Naive thymus-derived CD8-positive, alpha-beta T cell (primary cell): ENCODE measurements at places on chromosomes 5 and 9. TPM values are rescaled to one million over a fixed set of nuclear protein-coding genes. Genes with fewer than 3 reads are reported as not detected.

DNA sequence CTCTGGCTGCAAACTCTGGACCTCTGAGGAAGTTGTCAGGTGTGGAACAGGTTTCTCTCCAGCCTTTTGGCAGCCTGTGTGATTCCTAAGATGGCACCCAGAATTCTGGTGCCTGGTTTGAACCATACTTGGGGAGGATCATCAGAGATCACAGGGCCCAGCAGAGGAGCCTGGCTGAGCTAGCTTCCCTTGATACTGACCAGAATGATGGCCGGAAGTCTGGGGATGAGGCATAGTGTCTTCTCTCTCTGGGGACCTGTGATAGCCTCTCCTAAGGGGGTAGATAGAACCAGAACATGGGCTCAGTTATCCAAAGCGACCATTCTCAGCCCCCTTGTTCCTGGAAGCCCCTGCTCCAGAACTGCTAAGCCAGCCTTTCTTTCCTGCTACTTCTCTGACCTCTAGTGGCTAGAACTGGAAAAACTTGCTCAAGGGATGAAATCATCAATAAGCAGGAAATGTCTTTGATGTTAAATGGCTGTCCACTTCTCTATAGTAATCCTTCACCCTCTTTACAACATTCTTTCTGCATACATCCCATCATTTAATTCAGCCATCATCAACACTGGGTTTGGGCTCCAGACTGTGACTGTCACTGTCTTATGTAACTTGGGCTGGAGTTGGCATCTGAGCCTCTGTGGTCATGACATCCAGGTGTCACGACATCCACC, 55.1 kb downstream of the C9orf152 start:
- no peak overlapping the region for H3K4me3 ChIP-seq
- H3K27me3 ChIP-seq: no peaks in the 10 kb centered on the region
- peak; percentile 15 for DNase-seq
- no peaks in the 10 kb centered on the region for H3K36me3 ChIP-seq
- H3K4me1 ChIP-seq: peaks cover 47% of the 10 kb centered on the region

DNA sequence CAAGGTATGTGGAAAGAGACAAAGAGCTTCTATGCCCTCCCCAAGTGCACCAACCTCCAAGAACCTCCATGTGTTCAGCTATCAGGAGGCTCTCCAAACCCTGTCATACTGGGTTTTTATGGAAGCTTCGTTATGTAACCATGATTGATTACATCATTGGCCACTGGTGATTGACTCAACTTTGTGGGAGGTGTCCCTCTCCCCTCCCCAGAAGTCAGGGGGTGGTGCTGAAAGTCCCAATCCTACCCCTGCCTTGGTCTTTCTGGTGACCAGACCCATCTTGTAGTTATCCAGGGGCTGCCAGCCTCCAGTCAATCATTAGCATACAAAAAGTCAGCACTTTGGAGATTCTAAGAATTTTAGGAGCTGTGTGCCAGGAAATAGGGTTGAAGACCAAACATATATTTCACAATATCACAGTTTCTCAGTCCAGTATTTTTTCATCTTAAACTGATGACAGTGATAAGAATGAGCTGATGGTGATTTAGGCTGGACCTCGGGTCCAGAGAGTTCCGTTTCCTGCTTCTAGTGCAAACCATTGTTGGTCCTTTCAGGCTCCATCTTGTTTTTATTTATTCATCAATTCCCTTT, 27.3 kb upstream of the FANCC start:
- no peak overlapping the region for H3K27ac ChIP-seq
- peaks cover 9% of the 10 kb centered on the region for H3K4me1 ChIP-seq
- no peak for DNase-seq
- H3K4me3 ChIP-seq: no peak overlapping the region
- H3K27me3 ChIP-seq: peaks cover 21% of the 10 kb centered on the region

GRCh38 chr5:167658889-167659288, 632.6 kb upstream of the WWC1 start:
- H3K27ac ChIP-seq: no peak overlapping the region
- no peaks in the 10 kb centered on the region for H3K36me3 ChIP-seq
- no peak for DNase-seq

- H3K27ac ChIP-seq: peak overlapping the region; percentile 88
- H3K4me3 ChIP-seq: peak overlapping the region; percentile 80
These were observed 12.8 kb downstream of the NOTCH1 start for GRCh38 chr9:136532799-136533774.

GRCh38 chr9:68552700-68553476, 12.2 kb upstream of the TMEM252 start:
- peaks cover 2% of the 10 kb centered on the region for H3K4me1 ChIP-seq
- DNase-seq: no peak
- no peak overlapping the region for H3K4me3 ChIP-seq
- peaks cover 36% of the 10 kb centered on the region for H3K27me3 ChIP-seq
- no peak overlapping the region for H3K27ac ChIP-seq

- H3K36me3 ChIP-seq: no peaks in the 10 kb centered on the region
- H3K27me3 ChIP-seq: peaks cover 41% of the 10 kb centered on the region
- no peak overlapping the region for H3K4me3 ChIP-seq
- no peak for DNase-seq
- no peak overlapping the region for H3K27ac ChIP-seq
These were observed 7.6 kb downstream of the SHROOM1 start for GRCh38 chr5:132822650-132823480.

Gene ORM2
- total RNA-seq: not detected

DNA sequence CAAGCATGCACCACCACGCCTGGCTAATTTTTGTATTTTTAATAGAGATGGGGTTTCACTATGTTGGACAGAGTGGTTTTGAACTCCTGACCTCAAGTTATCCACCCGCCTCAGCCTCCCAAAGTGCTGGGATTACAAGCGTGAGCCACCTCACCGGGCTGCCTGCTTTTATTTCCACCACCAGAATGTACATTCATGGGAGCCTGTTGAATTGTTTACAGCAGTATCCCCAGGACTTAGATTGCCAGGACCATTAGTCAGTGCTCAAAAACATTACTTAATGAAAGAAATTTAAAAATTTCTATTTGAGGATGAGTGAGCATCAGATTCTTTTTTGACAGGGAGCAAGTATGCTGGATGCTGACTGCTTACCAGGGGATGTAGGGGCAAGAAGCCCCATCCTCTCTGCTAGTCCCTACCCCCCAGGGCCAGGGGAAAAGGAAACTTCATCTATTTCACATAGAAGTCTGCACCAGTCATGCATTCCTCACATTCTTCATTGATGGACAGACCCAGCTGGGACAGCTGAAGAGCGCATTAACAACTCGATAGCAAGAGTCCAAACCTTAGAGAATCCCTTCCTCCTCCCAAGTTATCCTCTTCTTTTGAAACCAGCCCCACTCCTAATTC, 10.3 kb upstream of the RGMB start:
- H3K4me1 ChIP-seq: peaks cover 9% of the 10 kb centered on the region
- no peaks in the 10 kb centered on the region for H3K36me3 ChIP-seq
- no peak for DNase-seq

- H3K27me3 ChIP-seq: no peaks in the 10 kb centered on the region
- no peaks in the 10 kb centered on the region for H3K4me1 ChIP-seq
- peaks cover 6% of the 10 kb centered on the region for H3K36me3 ChIP-seq
- DNase-seq: no peak
- no peak overlapping the region for H3K4me3 ChIP-seq
These were observed 46.2 kb upstream of the POU5F2 start for GRCh38 chr5:93787598-93787997.

Gene DPYSL3
- not detected for total RNA-seq
